Daoy (cell line): ENCODE measurements at places on chromosomes 6 and 20.

DNA sequence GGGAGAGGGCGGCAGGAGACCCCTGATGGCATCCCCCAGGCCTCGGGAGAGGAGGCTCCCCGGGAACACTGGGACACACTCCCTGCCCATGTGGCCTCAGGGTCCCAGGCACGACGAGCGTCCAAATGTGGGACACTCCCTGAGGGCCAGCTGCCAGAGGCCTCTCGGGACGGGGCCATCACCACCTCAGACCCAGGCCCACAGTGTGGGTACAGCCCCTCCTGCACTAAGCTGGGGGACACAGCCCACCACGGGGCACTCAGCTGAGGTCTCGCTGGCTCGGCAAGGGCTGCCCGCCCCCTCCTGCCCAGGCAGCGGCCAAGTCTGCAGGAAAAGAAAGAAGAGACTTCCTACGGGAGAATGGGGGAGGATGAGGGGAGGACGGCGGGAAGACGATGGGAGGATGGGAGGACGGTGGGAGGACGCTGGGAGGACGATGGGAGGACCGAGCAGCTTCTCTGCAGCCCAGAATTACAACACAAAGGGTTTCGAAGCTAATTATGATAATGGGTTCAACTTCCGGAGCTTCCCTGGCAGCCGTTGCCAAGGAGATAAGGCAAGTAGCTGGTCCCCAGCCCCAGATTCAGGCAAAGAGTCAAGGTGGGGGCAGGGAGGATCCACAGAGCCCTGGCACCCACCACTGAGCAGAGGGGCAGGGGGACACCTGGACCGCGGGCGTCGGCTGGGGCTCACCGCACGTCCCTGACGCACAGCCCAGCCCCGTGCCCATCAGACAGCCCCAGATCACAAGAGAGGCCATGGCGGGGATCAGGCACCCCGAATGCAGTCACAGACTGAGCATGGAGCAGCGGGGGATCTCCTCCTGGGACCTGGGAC is 17.5 kb downstream of the KCNQ2 start:
- no peak for DNase-seq

GRCh38 chr6:17910189-17910588 is 77.2 kb downstream of the KIF13A start:
- no peak for DNase-seq

- no peak for DNase-seq
Measured at GRCh38 chr20:19025430-19026120, 186.9 kb upstream of the SLC24A3 start.

- no peak for DNase-seq
Measured at GRCh38 chr20:14127514-14128223, 132.4 kb downstream of the MACROD2 start.

GRCh38 chr6:31538805-31539400 is 2.9 kb downstream of the DDX39B start:
- no peak for DNase-seq

- DNase-seq = no peak
Measured at GRCh38 chr20:34644345-34644744, 32.5 kb downstream of the PIGU start.

- peak; percentile 93 for DNase-seq
Measured at GRCh38 chr6:33613795-33614168, 7.3 kb upstream of the ITPR3 start.

DNA sequence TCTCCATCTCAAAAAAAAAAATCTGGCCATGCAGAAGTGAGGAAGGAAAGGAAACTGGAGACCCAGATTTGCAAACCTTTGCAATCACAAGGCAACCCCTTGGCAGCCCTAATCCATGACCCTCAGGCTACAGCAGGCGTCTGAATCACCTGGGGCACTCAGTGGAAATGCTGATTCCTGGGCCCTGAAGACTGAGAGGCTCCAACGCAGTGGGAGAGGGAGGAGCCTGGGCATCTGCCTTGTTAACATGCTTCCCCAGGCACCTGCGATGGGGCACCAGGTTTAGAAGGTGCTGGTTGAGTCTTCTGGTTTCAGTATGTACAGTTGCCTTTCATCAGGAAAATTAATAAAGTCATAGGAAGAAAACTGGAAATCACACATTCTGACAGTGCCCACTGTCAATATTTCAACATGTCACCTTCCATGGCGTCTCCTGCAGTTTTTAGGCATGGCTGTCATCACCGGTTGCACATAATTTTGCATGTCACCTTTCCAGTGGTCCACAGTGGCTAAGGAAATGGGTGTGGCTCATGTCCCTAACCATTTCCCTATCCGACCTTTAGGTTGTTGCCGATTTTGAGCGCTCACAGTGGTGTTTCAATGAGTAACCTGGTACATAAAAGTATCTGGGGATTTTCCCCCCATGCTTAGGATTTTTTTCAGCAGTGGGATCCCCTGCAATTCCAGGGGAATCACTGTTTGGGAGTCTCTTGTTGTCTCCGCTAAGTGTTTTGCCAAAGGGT is 56.9 kb downstream of the PREX1 start:
- DNase-seq = no peak

GRCh38 chr20:40323361-40323794 is 365.7 kb downstream of the MAFB start:
- DNase-seq = peak; percentile 36

GRCh38 chr20:12946789-12947188 is 62.0 kb upstream of the SPTLC3 start:
- no peak for DNase-seq

- DNase-seq = no peak
Measured at GRCh38 chr20:62961310-62961783, 8.8 kb downstream of the SLC17A9 start.

DNA sequence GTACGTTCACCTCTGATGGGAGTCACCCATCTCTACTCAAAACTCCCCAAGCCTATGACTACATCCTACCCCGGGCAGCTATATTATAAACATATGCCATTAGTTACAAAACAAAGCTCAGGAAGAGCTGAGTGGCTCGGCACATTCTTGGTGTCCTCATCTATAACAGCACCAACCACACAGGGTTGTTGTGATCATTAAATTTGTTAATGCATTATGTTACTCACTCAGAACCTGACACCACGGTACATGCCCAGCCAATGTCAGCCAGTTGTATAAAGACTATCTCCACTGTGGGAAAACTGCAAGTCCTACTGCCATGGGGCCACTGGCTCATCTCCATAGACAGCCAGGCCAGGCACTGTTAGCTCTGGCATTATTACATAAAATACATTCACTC is 7.7 kb downstream of the CDK5RAP1 start:
- no peak for DNase-seq

GRCh38 chr6:6826095-6826901 is 237.8 kb downstream of the LY86 start:
- peak; percentile 81 for DNase-seq

- DNase-seq = peak; percentile 89
Measured at GRCh38 chr20:53708129-53708968, 114.7 kb upstream of the ZNF217 start.

GRCh38 chr6:83352424-83353061 is 78.3 kb downstream of the ME1 start:
- DNase-seq = no peak

GRCh38 chr20:30511322-30512030 is 746.0 kb upstream of the DEFB115 start:
- no peak for DNase-seq

DNA sequence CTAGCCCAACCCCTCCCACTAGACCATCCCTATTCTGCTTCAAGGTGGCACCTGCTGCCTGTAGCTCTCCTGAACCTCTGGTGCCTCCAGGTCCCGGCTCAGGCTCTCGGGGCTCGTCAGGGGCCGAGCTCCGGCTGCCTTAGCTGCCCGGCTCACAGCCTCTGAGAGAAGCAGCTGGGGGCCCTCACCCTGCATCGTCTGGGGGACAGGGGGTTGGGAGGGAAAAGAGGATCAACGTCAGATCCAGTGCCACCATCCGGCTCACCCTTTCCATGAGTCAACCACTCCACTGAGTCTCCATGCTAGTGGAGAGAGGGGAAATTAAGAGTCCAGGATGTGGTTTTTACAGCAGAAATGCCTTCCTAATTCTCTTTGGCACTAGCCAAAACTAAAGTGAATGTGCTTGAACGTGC is 13.0 kb downstream of the BAG6 start:
- DNase-seq = peak; percentile 71

DNA sequence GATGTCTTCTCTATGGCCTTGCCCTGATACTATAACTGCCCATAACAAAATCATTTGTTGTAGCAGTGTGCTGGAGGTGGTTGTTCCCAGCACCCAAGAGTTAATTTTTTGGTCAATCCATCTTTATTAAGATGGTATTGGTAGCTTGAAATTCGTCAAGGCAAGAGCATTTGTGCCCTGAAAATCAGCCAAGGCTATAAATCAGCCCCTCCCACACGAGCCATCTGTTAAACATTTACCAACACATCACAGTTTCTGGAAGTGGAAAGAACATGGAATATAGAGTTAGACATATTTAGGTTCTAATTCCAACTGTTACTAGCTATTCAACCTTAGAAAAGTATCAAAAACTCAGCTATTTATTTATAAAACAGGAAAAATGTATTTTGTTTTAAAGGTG is 888.4 kb upstream of the GJE1 start:
- DNase-seq = no peak

- no peak for DNase-seq
Measured at GRCh38 chr20:55974491-55975202, 30.7 kb downstream of the CBLN4 start.

DNA sequence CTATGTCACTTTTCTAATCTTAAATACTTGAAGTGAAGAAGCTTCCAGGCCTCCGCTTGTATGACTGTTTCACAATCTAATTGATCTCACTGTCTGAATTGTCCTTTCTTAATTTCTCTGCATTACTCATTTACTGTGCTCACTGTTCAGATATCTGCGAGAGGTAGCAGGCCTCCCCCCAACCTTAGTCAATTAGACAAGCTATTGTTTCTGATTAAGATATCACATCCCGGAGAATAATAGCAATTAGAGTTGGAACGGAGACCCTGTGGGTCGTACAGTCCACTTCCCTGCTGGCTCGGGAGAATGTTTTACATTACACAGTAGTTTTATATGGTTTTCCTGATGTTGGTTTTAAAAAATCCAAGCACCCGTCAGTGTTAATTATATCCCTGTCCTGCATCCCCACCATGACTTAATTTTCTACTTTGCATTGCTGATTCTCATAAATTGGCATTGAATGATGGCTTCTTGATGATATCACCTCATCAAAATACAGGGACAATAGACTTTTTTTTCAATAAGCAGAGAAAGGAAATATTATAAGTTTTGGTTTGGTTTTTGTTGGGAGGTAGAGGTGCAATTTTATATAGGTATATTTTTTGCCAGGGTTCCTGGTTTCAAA is 178.7 kb upstream of the TSHZ2 start:
- no peak for DNase-seq

DNA sequence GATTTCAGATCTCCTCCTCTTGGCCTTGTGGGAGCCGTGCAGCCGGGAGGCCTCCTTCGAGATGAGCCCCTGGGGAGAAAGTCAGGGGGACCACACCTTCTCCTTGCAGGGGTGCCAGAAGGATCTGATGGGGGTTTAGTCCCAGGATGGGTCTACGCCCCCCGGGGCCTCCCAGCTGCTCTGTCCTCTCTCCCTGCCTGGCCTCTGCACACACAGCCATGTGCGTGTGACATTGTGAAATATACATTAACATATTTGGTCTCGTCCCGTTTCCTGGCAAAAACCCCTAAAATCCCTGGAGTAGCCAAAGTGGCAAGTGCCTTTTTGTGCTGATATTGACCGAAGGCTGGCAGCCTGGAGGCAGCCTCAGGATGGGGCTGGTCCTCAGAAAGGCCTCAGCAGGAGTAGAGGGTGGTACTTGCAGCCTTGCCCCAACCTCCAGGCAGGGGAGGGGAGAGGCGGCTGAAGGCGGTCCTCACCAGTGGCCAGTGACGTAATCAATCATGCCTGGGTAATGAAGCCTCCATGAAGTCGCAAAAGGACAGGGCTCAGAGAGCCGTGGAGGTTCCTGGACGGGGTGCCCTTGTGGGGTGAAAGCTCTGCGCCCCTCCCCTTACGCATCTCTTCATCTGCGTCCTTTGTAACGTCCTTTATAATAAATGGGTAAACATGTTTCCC is 5.1 kb upstream of the HELZ2 start:
- no peak for DNase-seq

DNA sequence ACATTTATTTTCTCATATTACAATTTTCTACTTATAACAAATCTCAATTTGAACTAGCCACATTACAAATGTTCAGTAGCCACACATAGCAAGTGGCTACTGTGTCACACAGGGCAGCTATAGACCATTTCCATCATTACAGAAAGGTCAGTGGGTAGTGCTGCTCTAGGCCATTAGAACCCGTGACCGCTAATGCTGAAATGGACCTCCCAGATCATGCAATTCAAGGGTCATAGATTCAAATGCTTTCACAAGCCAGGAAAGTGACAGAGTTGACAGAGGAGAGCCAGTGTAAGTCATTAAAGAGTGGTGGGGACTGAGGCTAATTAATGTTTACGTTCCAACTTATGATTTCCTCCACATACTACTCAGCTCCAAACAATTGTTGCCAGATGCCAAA is 3.5 kb upstream of the OCSTAMP start:
- no peak for DNase-seq

DNA sequence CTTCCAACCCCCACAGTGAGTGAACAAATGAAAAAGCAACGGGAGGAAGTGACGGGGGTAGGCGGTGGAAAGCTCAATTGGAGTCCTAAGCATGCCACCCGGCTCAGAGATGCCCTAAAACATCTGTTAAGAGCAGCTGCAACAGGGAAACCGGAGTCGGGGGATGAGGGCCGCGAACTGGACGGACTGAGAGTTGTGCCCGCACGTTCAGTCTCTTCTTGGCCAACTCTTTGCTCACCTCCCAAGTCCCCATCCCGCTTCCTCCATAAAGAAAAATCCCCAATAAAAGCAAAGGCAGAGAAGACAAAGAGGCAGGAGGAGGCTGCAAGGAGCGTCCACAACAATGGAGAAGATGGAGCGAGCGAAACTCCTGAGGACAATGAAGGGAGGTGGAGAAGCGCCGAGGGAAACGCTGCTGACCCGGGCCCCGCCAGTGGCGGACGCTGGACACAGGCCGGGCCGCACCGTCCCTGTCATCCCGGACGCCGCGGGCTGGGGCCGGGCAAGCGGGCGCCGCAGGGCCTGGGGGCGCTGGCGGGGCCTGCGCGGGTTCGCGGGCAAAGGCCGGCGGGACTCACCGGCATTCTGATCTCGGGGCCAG is 600 bp downstream of the SEC63 start:
- DNase-seq = peak; percentile 68

DNA sequence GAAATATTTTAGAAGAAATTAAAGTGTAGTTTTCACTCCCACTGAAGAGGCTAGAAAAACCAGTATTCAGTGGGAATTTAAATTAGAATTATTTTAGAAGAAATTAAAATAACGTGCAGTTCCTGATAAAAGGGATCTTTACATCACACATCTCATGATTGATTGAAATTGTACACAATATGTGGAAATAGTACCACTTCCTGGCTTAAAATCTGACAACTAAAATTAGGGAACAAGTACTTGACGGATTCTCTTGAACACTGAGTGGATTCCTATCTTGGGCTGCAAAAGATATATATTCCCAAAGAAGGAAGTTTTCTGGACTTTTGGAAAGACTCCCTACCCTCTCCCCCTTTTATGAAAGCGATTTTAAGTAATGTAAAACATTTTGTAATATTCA is 14.6 kb upstream of the MTCL3 start:
- no peak for DNase-seq
